ENCODE measurements at places on chromosomes 6 and 20.

DNA sequence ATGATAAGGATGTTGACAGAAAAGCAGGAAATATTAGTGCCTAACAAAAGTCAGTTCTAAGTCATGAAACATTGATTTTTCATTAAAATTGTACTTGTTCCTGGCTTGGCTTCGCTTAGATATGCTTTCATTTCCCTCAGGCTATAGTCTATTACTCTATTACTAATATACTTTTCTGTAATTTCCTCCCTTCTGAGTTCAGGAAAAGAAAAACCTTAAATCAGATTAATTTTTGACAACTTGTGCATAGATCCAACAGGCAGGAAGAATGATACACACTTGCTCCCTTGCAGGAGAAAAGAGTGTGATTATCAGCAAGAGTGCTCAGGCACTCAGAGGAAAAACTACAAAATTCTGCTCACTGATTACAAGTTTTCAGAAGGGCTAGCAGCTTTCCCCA lies 145.2 kb upstream of the THEMIS start:
- no peak for DNase-seq

GRCh38 chr6:44255105-44255808 lies 2.1 kb downstream of the SLC35B2 start:
- DNase-seq: no peak

- DNase-seq: no peak
Observed at GRCh38 chr20:9137001-9137400, 68.1 kb downstream of the PLCB4 start.

- DNase-seq: no peak
Observed at GRCh38 chr6:161057103-161058091, 65.8 kb downstream of the MAP3K4 start.

DNA sequence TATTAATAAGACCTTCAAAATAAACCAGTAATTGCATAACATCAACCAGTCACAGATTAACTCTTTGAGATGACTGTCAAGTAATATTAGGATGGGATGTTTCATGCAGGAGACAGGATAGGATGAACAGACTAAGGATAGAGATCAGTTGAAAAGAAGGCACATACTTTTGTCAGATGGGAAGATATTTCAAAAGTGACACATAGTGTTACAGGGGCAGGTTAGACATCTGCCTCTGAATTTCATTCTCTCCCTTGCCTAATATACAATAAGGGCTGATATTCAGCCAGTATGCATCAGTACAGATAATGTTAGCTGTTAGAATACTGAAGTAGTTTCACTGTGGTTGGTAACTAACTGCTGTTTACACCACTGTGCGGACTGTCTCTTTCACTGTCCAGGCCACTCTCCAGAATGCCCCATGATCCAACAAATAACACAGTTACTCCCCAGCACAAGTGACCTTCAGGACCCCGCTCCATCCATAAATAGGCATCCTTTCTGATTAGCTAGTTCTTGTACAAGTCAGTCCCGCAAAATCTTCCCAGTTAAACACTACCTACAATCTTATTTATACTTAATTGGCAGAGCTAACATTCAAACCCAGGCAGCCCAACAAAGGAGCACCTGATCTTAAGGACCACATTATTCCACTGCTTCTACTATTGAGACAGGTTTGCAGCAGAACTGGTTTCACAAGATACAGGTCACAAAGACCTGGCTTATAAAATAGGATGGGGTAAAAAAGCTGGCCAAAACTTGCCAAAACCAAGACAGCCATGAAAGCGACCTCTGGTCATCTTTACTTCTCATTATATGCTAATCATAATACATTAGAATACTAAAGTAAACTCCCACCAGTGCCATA lies 21.9 kb upstream of the PLN start:
- DNase-seq: no peak

DNA sequence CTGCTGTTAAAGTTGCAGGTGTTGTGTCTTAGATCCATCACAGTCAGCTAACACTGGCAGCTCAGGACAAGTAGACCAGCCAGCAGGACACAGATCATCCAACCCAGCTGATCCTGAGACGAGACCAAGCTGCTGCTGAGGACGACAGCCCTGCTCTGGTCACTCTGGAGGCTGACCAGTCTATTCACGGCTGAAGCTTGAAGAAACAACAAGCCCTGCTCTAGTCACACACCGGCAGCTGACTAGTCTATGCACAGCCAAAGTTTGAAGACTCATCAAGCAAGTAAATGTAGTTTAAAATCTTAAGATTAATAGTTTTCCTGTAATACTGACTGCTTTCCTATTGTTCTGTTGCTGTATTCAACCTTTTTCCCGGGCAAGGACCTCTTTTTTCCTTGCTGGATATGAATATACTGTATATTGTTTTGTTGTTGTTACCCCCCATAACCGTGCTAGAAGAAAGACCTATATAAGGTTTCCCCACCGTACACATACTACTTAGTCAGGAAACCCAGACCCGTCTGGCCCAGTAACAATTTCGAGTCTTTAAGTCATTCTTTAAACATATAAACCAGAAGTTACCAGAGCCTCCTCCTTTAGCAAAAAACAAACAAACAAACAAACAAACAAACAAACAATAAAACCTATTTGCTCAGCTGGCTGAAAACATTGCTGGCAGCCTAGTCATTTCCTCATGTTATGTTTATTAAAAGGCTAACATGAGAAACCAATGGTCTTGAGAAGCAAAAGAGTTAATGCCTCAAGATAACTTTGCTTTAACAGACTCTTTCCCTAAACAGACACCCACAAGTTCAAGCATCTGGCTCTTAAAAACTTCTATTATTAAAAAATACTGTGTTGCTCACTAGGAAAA lies 16.7 kb upstream of the GSTA3 start:
- no peak for DNase-seq

DNA sequence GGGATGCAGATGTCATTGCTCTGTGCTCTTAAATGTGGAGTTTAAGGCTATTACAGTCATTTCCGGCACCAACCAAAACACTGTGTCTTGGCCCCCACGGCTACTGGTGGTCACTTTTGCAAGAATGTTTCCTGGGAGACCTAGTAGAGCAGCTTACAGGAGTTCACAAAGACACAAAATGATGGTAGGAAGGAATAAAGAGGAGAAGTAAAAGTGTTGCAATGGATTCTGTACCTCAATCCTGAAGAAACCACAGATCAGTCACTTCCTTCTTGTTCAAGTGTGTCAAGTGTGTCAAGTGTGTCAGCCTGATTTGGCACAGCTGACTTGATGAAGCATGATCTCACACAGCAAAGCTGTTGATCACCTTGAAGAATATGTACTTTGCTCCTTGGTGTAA lies 344.0 kb downstream of the PLCB1 start:
- DNase-seq: no peak

DNA sequence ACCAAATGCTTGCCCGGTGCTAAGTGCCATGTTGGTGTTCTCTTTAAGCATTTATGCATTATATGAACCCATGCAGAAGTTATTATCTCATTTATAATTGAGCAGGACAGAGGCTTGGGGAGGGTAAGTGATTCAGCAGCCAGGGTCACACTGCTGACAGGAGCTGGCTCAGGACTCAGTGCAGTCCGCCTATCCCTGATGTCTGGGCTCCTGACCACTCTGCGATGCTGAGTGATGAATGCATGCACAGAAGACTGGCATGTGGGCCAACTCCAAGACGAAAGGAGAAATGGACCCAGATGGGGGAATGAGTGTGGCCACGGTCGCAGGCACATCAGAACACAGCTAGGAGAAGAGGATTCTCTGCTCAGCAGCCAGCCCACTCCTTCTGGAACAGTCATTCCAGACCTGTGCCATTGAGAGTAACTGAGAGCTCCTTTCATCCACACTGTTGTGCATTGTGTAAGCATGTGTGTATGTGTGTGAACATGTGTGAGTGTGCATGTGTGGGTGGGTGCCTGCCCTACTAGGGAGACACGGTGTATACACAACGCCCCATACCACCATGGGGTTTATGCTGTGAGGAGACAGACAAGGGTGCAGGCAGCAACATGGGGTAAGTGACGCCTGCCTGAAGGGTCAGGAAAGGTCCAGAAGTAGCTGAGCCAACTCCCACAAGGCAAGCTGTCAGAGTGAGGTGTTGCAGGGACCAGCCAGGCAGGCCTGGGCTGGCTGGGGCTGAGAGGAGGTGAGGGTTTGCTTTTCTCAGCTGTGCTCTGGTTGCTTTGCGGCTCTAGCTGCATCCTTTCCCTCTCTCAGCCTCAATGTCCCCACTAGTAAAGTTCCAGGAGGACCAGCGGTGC lies 97.8 kb upstream of the PMEPA1 start:
- no peak for DNase-seq

DNA sequence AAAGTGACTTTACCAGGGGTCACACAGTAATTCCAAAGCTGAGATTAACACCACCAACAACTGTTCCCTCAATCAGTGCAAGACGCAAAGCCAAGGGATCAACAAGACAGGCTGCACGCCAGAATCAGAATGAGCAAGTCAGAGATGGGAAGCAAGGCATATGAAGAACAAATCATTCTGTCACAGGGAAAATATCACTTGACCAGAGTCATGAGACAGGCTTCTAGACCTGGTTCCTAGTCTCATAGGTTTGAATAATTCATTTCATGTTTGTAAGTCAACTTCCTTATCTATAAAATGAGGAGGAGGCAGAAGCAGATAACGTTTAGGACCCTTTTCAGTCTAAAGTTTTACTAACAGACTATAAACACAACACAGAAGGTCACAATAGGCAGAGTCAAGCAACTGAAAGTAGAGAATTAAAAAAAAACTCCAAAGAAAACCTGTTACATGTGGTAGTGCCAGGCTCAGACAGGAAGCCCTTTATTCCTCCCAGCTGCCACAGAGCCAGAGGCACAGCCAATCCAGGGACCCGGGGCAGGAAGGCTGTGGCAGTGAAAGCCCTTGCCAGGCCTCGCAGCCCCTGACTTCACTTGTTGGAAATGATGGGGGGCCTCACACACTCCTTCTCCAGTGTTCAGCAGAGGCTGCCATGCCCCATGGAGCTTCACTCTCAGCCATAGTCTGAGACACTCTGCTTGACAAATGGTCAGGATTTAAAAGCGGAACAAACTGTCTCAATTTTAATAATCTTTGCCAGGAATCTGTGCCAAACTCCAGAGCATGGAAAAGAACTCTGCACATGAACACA lies 29.2 kb upstream of the DST start:
- no peak for DNase-seq

GRCh38 chr6:119158057-119158848 lies 79.8 kb upstream of the FAM184A start:
- no peak for DNase-seq

DNA sequence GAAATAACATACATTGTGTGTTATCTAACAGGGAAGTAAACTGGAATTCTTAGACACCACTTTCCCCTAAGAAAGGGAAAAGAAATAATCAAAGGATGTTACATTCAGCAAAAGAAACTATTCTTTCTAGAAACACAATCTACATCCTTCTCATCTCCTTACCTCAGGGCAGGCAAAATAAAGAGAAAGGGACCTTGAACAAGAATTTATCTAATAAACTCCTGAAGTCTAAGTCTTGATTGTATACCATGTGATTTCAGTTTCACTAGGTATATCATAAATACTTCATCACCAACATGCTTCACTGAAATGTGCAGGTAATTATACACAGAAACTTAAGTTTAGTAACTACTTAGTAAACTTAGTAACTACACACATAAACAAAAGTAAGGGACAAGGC lies 15.0 kb downstream of the EZR start:
- no peak for DNase-seq

DNA sequence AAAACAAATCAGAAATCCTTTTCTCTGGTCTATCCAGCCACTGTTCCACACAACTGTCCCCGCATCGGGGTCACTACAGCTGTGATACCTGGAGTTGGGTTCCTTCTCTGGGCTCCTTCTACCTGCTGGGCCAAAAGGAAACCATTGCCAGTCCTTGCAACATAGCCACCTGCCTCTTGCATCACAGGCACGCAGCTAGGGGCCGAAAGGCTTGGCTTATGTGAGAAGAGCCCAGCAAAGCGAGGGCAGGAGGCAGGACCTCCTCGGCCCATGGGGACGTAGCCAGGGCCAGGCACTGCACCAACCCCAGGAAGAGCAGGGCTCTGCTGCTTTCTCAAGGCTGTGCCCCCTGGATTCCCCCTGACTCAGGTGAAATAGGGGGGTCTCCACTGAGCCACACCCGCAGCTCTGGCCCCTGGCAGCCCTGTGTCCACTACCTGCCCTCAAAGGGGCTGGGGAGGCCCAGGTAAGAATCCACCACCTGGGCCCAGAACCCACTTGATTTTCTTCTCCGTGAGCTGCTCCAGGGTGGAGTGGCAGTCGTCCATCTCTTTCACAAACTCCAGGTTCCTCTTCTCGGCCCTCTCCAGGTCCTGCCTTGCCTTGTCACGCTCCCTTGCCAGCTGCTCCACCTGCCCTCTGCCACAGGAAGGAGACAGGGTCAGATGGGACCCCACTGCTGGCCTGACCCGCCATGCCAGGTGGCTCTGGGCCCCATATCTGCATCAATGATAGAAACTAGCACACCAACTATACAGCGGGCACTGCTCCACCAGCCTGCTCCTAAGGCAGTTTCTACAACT lies 88.9 kb downstream of the GINS1 start:
- no peak for DNase-seq

- no peak for DNase-seq
Observed at GRCh38 chr20:63703471-63703975, 4.3 kb downstream of the ARFRP1 start.

DNA sequence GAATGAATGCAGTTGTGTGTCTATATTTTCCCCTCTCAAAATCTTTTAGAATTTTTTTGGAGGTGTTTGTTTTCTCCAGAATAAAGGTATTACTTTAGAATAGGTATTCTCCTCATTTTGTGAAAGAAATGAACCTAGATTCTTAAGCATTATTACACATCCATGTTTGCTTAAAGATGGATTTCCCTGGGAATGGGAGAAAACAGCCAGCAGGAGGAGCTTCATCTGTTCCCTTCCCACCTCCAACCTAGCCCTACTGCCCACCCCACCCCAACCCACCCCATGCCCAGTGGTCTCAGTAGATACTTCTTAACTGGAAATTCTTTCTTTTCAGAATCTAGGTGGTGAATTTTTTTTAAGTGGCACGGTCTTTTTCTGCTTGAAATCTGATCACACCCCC lies 127.8 kb downstream of the CD109 start:
- DNase-seq: no peak

- no peak for DNase-seq
Observed at GRCh38 chr6:150272264-150272975, 96.4 kb upstream of the IYD start.

GRCh38 chr20:12252793-12253192 lies 335.1 kb downstream of the BTBD3 start:
- DNase-seq: no peak

- DNase-seq: no peak
Observed at GRCh38 chr6:22940581-22941290, 371.4 kb downstream of the HDGFL1 start.

DNA sequence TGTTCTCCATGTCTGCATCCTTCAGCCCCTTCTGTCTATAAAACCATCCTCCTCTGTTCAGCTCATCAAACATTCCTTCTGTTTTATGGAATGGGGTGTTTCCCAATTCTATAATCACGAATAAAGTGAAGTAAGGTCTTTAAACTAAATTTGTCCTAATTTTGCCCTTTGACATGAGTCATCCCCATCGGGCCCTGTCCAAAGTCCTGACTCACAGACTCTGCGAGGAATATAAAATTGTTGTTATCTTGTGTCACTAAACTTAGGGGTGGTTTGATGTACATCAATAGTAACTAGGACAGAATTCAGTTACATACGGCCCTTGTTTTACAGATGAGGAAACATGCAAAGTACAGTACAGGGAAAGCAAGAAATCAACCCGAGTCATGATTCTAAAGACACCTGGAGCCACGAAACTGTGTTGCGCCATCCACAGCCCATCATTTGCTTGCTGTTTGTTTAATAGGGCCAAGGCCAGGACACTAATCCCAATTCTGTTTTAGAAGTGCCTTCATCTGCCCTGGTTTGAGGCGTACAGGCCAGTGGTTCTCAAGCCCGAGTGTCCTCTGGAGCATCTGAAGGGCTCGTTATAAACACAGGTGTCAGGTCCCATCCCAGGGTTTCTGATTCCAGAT lies 2.8 kb downstream of the ACSS1 start:
- DNase-seq: no peak

- DNase-seq: no peak
Observed at GRCh38 chr6:49551866-49552129, 1.3 kb downstream of the C6orf141 start.
